ENCODE measurements at places on chromosomes 2 and 18.

GRCh38 chr18:73621091-73621490 is 526.5 kb downstream of the FBXO15 start:
- DNase-seq = no peak

DNA sequence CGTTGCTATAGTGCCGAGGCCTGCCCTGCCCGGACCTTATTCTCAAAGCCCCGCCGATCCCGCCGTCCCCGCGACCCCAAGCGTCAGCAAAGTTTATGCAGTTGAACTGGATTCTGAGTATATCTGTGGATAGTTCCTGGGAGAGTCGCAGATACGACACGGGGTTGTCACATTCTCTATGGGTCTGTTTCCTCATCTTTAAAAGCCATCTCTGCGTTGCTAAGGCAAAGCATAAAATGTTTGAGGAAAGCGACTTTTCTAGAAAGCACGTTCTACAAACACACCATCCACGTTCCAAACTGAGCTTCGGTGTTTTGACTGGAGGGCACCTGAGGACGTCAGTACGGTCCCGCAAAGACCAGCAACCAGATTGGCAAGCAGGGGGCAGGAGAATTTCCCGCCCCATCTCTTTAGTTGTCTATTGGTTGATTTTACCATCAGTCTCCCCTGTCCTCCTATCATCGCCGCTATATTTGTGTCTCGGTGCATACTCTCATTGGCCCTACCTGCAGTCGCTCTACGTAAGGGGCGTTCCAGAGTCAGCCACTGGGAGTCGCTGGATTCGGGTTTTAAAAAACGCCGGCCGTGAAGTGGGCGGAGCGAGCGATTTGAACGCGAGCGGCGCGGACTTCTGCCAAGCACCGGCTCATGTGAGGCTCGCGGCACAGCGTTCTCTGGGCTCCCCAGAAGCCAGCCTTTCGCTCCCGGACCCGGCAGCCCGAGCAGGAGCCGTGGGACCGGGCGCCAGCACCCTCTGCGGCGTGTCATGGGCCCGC is at the start of gene CENPA:
CENPA (plus strand) TSS at position 626 of the 776 bp plus-strand sequence; CDS start at position 767, 141 bp downstream.
- DNase-seq = peak; percentile 96

- no peak for DNase-seq
Measured at GRCh38 chr2:238894226-238894949, 46.5 kb downstream of the TWIST2 start.

DNA sequence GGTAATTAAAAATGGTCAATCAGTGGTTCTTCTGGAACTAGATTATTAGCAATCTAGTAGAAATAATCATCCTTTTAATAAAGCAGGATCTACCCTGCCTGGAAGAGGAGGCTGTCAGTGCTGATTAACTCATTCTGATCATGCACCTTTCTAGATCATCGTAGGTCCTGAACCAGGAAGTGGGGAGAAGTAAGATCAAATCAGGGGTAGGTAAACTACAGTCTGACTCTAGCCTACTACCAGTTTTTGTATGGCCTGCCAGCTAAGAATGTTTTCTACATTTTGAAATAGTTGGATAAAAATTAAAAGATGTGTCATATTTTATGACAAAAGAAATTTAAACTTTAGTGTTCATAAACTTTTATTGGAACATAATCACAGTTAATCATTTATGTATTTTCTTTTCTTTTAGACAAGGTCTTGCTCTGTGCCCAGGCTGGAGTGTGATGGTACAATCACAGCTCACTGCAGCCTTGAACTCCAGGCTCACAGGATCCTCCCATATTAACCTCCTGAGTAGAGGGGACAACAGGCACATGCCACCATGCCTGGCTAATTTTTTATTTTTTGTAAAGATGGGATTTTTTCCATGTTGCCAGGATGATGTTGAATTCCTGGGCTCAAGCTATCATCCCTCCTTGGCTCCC is 36.1 kb downstream of the C18orf54 start:
- DNase-seq = no peak

DNA sequence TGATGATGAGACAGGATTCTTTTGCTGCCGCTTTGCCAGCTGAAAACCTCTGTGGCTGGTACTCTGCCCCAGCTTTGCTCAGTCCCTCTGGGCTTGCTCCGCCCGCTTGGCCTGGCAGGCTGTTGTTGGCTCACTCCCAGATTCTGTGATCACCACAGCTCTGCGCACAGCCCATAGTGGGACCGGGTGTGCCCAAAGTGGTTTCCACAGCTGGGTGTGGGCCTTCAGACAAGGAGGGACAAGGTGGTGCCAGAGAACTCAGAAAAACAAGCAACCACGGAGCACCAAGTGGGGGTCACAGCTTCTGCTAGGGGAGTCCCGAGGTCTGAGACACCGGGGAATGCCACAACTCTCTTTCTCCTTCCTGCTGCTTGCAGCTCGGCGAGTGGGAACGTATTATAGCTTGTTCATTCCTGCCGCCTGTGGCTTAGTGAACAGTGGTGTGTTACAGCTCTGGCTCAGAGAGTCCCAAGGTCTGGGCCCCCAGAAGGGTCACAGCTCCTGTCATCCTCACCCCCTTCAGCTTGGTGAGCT is 9.2 kb upstream of the KYNU start:
- DNase-seq = no peak

GRCh38 chr2:200773083-200773482 is 38.6 kb upstream of the BZW1 start:
- no peak for DNase-seq

DNA sequence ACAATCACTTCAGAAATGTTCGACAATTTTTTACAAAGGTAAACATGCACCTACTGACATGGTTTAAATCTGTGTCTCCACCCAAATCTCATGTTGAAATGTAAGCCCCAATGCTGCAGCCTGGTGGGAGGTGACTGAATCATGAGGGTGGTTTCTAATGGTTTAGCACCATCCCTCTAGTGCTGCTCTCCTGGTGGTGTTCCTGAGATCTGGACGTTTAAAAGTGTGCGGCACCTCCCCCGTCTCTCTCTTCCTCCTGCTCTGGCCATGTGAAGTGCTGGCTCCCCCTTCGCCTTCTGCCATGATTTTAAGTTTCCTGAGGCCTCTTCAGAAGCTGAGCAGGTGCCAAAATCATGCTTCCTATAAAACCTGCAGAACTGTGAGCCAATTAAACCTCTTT is 28.3 kb downstream of the MAP3K2 start:
- no peak for DNase-seq

DNA sequence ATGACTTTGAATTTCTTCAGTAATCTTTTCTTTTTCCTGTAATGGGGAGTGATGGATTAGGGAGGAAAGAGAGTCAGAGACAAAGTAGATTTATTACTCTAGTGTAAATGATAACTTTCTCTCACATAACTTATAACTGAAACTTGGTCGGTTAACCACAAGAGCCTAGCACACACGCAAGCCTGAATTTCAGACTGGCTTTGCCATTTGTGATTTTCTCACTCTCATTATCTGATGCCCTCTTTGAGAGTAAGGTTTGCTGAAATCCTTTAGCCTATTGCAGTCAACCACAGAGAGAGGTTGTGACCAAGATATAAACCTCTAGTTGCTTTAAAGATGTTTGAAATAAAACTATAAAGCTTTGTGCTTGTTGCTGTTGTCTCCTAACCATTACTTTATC is 117.9 kb upstream of the NETO1 start:
- no peak for DNase-seq

- DNase-seq = no peak
Measured at GRCh38 chr2:98606431-98606830, 1.9 kb downstream of the COA5 start.

DNA sequence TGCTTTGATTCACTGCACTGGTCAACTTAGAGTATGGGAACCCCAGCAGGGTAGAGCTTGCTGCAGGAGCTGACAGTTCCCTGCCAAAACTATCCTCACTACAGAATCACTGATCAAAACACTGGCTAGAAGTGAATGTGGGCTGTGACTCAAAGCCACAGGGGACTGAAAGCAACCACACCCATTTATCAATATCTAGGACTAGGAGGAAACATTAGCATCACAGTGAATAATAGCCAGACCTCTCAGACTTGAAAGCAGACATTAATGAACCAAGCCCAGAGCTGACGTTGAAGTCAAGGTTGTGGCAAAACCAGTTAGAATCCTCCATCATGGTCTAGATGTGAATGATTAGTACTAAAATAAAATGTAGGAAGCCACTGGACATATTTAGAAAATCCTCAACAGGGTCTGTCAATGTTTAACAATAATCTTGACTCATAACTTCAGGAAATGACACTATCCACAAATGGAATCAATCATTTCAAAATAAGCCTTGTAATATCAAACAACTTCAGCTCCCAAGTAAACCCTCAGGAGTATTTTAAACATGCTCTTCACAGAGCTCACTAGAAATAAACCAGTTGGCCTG is 131.4 kb downstream of the CDH20 start:
- no peak for DNase-seq

GRCh38 chr2:30448308-30448707 is 1.3 kb downstream of the LCLAT1 start:
- no peak for DNase-seq

- DNase-seq = no peak
Measured at GRCh38 chr18:69790649-69791048, 157.0 kb downstream of the CD226 start.

DNA sequence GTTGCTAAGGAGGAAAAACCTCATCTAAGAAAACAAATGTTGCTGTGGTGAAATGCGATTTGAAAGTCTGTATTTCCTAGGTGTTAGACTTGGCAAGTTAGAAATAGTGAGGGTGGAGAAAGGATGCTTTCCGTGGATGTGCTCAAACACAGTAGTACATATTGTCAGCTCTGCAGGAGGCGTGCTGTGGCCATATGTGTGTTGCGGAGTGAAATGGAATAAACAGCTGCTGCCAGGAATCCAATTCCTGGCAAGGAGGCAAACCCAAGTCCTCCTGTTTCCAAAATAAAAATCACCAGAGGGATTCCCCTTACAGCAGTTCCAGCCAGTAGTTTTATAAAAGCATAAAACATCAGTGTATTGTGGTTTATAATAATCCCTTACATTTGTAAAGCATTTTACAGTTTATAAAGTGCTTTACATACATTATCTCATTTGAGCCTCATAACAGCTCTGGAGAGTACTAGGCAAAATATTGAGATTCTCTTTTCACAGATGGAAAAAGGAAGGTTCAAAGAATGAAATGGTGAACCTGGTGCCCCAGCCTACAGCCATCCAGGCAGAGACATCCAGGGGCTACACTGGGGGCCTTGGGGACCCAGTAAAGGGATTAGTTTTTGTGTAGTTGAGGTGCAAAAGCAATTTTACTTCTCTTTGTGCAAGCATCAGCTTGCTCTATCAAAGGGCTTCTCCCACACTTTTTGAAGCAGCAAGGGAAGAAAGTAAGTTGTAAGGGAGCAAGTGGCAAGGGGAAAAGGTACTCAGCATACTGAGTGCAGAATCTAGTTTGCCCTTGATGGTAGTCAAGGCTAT is 206.0 kb downstream of the AGPS start:
- DNase-seq = no peak

DNA sequence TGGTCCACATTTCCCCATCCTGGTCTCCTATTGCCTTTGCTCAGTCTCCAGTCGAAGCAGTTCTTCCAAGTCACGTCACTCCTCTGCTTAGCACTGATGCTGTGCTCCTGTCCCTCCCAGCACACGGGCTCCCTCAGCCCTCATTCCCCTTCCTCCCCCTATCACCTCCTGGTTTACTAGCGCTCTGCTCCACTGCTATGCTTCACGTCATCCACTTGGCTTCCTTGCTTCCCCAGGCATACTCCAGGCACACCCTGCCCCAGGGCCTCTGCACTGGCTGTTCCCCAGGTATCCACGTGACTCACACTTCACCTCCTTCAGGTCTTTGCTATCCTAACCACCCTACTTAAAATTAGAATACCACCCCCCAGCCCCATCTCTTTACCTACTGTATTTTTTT is 269.3 kb downstream of the GLI2 start:
- DNase-seq = no peak

GRCh38 chr2:50077190-50077737 is 922.9 kb upstream of the FSHR start:
- no peak for DNase-seq

DNA sequence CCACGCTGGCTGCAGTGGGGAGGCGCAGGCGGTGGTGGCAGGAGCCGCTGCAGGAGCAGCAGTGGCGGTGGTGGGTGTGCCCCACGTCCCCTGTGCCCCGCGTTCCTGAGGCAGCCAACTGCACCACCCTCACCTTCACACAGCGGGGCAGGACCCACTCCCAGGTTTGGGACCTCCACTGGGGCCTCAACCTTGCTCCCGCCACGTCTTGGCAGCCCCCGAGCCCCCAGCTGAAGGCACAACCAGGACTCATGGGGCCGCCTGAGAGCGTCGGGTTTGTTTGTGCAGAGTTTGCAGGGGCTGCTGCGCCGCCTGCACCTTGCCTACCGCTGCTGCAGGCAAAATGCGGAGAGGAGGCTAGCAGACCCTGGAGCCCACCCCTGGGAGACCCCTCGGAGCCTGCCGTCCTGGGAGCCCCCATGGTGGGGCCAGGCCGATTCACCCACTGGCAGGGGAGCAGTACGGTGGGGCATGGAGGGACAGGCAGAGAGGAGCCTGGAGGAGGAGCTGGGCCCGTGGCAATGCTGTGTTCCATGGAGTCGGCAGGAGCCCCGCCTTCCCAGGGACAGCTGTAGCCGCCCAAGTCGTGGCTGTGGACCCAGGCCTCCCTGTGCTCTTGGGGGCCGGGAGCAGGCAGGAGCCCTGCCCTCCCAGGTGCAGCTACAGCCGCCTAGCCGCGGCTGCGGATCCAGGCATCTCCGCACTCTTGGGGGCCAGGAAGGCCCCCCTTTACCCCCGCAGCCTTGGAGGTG is 14.7 kb upstream of the EML6 start:
- DNase-seq = no peak

DNA sequence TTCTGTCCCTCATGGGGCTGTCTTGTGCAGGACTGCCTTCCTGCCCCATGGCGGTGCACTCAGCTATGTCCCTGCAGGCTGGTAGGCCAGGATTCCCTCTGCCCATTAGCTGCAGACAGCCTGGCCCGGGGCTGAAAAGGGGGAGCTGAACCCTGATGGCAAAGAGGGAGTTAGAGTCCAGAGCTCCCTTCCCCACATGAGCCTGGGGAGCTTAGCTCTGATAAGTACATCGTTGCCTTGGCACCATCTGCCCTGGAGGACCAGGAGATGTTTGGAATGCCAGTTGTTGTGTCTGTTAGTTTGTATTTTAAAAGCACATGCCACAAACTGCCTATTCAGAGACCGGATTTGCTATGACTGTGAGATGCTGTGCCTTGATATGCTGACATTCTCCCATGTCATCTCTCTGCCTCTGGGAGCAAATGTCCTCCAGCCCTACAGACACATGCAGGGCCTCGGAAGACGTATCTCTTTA is 65.1 kb upstream of the AFF3 start:
- no peak for DNase-seq

DNA sequence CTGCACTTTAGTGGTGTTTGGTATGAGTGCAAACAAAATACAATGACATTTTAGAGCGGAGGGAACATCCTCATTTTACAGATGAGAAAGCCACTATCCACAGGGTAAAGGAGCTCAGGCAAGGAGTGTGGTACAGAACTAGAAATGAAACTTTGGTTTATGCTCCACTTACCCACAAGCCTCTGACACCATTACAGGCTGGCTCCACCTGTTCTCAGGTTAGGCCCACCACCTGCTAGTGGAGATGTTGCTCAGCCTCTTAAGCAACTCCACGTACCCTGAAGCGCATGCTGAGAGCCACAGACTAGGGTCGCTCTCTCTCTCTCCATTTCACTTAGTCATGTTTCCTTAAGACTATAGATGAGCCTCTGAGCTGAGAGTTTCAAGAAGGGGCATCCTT is 130.0 kb downstream of the MBD2 start:
- DNase-seq = no peak

GRCh38 chr2:240412975-240413812 is 22.3 kb upstream of the GPC1 start:
- no peak for DNase-seq
